ENCODE measurements at places on chromosomes 11 and 22.

DNA sequence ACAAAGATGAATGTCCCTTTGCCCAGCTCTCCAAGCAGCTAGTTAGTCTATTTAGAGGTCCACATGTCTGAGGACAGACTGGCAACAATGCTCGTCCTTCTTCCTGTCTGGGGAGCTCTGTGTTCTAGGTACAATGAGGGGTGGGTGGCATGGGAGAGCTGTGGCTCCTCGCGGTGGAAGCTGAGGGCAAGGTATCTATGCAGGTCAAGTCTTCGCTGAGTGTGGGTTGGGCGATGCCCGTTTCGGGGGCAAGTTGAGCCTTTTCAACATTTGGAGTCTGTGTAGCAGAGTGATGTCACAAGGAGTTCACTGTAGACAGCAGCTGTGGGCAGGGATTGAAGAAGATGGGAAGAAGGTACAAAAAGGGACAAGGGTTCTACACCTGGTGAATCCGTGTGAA lies 163.2 kb downstream of the FEZ1 start:
- no peak for DNase-seq

DNA sequence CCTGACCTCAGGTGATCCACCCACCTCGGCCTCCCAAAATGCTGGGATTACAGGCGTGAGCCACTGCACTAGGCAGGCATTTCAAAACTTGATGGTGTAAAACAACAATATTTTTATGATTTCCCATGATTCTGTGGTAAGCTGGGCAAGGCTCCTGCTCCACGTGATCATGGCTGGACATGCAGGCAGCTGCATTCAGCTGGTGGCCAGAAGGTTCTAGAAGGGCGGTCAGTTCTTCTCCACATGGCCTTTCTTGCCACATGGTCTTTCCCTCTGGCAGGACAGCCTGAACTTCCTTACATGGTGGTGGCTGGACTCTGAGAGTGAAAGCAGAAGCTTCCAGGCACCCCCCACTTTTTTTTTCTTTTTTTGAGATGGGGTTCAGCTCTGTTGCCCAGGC lies 9.9 kb upstream of the RASD2 start:
- DNase-seq: no peak

DNA sequence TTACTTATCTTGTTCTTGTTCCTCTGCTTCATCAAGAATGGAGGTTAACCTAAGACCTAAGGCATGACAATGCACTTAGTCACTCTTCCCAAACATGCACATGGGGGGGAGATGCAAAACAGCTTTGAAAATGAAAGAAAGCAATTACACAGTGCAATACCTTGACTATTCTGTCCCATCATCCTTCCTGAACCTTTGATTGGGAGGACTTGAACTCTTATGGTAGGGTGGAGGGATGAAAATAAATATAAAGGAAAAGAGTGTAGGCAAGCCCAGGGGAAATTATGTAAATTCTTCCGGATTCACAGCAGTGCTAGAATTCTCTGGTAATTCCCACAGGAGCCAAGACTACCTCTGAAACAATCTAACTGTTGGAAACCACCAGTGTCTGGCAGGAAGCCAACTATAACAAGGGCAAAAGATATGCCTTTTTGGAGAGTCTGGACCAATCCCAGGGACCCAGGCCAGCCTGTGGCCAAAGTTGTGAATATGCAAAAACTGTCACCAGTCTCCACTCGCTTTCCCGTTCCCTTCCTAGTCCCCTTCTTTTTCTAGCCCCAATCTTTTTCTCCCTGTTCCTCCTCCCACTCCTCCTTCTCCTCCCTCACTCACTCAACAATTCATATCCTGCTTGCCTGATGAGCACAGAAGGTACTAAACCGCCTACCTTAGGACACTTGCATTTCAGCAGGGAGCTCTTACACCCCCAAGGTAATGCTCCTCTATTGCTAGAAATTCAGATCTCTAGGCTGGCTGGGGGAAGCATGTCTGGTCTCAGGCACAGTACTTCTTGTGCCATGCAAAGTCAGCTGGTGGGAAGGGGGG lies 2.5 kb upstream of the RCN1 start:
- no peak for DNase-seq

DNA sequence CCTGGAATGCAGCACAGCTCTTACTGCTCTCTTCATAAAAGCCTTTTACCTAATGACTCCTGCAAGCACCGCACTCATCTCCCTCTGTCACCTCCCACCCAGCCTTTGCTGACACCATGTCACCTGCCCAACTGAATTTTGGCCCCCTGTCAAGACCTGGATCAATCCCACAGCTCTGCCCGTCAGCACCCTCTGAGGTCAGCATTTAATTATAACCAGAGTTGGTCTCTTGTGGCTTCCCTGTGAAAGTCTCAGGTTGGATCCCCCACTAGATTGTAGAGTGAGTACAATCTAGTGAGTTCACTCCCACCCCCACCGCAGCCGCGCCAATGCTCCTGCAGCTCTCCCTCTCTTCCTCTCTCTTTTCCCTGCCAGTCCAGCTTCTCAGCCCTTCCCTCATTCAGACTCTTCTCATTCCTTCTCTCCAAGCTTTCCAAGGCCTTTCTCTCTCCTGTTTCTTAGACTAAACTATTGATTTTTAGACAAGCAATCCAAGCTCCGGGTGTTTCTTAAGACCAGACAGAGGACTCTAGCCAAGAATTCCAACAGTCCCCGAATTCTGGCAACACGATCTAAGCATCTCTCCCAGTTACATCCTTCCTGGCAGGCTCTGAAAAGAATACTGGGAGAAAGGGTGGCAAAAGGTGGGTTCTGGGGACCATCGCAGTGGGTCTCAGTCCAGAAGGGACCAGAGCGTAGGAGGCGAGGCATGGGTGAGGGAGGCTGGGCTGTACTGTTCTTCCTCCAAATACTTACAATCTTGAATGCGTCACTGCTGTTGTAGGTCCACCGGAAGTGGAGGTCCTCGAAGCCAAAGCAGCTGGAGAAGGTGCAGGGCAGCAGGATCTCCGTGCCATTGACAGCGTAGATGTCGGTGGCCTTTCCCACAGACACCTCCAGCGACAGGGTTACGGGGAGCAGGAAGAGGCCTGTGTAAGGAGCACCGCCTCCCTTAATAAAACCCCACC lies 8.0 kb downstream of the SCN4B start:
- DNase-seq: no peak

DNA sequence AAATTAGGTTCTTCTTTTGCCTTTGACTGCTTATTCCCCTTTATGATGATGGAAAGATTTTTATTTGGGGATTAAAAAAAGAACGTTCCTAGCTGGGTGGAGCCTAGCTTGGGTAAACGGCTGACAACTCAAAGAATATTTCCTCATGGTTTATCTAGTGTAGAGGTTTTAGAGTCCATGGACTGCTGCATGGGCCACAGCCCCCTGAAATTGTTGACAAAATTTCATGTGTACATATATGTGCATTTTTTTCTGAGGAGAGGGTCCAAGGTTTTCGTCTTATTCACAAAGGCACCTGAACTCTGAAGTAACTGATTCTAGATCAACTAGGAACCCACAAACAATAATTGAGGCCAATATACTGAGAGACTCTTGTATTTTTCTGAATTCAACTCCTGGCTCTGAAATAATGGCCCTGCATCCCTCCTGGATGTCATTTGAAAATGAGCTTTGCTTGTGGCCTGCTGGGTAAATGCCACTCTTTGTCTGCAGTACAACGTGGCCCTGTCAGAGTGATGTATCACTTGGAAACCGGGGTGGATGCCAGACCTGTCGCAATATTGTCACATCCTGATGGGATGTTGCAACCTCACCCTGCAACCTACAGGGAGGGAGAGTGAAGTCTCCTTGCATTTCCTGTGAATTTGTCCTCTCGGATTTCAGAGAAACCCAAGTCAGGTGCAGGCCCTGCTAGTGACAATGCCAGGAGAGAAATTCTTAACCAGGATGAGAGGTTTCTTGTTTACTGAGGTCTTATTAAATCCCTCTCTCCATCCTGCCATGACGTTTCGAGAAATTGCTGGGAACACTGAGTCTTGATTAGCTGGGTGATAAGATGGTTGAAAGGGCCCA lies 33.8 kb downstream of the EHF start:
- no peak for DNase-seq

- DNase-seq: no peak
These were observed 15.1 kb upstream of the GLYATL1 start for GRCh38 chr11:58924230-58924629.

DNA sequence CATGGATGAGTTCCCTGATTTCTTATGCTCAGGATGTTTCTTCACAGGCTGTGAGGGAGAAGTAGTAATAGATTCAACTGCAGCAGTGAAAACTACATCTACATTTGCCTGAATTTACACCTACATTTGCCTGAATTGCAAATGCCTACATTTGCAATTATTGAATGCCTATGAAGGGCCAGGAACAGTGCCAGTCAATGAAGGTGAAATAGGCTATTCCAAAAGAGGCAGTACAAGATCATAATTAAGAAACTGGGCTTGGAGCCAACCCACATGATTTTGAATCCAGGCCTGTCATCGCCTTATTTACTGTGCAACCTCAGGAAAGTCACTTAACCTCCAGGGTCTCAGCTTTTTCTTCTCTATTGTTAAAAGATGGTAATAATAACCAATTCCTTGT lies 1353.3 kb downstream of the FAM181B start:
- no peak for DNase-seq

DNA sequence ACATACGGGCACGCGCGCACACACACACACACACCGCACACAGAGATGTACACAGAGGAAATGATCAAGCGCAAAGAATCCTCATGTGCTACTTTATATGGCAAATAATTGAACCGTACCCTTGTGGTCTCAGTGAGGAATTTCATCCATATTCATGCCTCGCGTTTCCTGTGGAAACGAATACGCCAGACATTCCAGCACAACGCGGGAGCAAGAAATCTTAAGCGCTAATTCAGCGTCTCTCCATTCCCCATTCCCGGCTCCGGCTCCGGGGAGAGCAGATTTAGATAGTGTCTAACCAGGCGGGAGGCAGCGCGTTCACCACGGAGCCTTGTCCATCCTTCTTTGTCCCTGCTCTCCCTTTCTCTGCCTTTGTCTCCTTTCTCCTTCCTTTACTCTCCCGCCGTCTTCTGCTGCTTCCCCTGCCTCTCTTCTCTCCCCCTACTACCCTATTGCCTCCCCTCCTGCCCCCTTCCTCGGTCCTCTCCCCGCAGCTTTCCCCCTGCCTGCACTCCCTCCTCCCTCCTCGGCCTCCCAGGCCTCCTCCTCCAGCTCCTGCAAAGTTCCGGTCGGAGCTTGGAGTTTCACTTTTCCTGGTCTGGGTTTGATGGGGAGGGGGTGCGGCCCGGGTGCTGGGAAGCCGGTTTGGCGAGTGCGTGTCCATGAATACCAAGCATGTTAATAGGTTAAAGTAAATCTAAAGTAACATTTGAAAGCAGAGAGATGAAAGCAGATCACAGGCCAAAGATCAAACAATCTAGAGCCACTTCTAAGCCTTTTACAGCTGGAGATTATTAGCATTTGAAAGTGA lies 579.3 kb downstream of the BUD13 start:
- no peak for DNase-seq

DNA sequence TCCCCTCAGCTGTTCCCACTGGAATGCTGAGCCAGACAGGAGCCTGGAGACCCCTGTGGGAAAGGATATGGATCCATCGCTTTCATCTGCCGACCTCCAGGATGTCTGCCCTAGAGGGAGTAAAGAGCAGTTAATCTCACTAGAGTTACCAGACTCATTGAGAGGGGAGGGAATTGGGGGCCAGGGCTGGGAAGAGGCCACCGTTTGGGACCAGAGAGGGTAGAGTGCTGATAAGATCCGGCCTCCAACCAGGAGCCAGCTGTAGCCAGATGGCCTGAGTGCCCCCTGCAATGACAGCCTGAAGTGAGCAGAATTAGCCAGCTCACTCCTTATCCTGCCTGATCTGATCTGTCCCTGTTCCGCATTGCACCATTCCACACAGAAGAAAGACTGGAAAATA lies 3.7 kb upstream of the APLNR start:
- no peak for DNase-seq

- DNase-seq: no peak
These were observed 7.1 kb downstream of the TPCN2 start for GRCh38 chr11:69055598-69056516.

DNA sequence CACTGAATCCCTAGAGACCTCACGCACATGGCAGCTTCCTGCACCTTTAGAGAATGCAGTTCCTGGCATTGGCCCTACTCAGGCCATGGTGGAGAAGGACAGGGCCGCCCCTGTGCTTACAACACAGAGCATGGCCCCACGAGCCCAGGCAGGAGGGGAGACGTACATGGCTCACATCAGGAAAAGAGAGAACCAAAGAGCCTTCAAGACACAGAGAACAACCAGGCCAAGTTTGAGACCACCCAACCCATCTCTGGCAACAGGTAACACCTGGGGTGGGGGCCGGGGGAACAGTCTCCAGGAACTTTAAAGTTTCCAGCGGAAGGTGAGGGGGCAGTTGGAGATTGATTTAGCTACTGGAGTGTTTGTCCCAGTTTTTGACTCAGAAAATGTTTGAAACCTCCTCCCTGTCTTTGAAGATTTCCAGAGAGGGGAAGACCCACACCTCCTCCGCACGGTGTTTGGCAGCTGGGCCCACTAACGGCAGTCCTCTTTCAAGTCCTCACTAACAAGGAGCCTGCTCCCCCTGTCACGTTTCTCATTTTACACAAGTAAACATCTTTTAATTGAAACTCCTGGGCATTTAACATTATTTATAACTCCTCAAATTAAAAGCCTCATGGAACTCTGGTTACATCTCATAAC lies 1423.8 kb downstream of the TBC1D22A start:
- no peak for DNase-seq

DNA sequence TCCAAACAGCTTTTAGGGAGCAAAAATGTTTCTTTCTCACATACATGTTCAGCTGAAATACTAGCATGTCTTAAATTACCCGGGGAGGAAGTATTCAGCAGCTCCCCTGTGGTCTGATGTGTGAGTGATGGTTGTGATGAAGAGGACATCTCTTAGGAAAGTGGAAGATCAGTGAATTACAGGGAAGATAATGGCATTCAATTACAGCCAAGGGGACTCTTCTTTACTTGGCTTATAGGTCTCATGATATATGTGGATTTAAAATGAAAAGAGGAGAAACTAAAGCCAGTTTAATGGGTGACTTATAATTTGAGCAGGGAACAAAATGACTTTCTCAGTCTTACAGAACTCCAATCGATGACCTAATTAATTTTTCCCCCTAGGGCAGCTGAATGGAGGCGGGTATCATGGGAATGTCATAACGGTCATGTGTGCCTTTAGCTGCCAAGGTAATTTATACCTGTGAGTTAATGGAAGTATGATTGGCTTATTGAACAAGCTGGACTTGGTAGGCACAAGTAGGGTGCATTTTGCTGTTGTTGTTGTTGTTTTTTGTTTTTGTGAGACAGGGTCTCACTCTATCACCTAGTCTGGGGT lies 198.8 kb downstream of the HIPK3 start:
- DNase-seq: no peak

- no peak for DNase-seq
These were observed 36.0 kb downstream of the BUD13 start for GRCh38 chr11:116736763-116737162.

DNA sequence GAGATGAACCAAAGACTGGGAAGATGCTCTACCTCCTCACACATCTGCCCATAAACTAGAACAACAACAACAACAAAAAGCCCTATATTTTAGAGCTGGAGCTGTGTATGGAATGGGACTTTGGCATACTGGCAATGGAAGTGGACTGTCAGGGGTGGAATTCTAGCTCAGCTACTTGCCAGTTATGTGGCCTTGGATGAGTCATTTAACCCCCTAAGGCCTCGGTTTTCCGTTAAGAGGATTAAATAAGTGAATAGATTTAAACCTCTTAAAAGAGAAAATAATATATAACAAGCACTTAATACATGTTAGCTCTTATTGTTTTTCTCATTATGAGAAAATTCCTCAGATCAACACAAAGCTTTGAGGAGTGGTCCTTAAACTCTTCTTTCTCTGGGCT lies 195.0 kb downstream of the KIF18A start:
- DNase-seq: no peak

Measured in stimulated activated naive CD4-positive, alpha-beta T cell (primary cell).